ENCODE measurements at places on chromosomes 6 and 20.
A peak's percentile ranks its signal among the peaks of the same experiment; 100 is the strongest.

- no peak for DNase-seq
Observed at GRCh38 chr6:42404484-42404883, 47.2 kb downstream of the TRERF1 start.

DNA sequence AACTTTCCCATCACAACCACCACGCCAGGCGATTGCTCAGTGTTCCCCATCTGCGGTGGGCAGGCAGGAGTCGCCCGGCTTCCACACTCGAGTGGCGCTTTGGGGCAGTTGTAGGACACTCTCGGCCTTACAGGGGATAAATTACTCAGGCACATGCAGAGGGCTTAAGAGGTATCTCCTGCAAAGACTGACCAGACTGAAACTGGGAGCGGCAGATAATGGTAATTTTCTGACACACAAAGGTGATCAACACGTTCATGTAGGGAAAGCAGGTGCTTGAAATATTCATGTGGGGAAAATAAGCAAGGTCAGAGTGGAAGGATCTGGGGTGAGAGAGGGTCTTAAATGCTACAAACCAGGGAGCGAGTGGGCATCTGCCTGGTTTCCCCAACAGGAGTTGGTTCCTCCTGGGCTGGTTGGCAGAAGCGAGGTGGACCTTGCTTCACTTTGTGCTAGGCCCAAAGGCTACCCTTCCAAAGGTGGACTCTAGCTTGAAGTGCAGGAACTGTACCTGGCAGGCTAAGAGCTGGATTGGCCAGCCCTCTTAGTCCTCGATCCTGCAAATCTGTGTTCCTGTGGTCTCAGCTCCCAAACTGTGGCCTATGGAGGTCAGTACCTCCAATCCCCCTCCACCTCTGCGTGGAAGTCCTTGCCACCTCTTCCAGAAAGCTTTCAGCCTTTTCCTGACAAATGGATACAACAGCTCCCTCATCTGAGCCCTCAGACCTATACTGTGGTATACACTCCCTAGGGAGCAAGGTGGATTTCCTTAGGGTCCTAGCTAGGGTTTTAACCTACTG is 16.7 kb downstream of the PLAGL2 start:
- no peak for DNase-seq

DNA sequence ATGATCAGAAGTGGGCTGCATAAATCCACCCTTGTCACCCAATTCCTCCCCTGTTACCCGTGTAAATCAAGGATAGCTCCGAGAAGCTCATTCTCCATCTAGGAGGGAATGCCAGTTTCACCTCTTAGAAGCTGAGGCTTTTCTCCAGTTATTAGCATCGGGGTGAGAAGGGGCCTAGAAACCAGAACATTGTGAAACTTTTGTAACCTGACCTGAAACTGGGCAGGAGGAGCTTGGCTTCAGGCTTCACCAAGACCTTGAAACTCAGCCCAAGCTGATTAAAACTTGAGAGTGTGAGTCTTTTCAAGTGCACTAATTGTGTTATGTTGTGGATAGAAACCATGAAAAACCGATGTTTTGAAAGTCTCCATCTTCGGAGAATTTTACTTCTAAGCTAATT is 103.1 kb downstream of the BMP2 start:
- DNase-seq: no peak

DNA sequence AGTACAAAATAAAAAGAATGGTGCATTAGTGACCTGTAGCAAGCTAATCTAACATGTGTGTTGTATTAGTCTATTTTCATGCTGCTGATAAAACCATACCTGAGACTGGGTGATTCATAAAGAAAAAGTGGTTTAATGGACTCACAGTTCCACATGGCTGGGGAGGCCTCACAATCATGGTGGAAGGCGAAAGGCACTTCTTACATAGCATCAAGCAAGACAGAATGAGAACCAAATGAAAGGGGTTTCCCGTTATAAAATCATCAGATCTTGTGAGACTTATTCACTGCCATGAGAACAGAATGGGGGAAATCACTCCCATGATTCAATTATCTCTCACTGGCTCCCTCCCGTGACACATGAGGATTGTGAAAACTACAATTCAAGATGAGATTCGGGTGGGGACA is 45.4 kb upstream of the AIG1 start:
- DNase-seq: no peak

DNA sequence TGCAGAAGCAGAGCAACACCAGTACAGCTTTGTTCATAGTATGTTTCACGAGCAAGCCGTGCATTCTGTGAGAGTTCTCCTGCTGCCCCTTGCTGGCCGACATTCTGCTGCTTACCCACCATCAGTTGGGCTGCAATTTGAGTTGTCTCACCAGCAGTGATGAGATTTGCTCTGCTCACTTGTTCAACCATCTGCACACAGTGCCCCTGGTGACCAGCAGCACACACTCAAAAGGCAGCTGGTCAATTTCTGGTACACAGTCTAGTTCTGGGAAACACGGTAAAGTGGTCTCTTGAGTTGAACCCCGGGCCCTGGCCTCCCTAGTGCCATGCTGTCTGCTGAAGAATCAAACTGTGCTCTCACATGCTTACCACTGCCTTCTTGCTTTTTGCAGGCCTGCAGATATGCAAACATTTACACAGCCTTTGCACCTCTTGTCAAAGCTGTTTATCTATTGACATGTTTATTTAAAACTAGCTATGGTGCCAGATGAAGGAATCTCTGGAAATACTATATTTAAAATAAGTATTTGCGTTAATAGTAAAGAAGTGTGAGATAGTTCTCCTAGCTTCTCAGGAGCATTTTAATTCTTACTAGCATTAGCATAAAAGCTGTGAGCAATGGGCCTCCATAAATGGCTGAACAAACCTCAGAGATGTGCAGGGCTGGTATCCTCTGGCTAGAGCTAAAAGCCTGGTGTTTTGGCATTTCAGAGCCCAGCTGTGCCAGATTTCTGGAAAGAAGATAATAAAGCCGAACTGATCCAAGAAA is 234.3 kb downstream of the ARHGAP18 start:
- DNase-seq: no peak

DNA sequence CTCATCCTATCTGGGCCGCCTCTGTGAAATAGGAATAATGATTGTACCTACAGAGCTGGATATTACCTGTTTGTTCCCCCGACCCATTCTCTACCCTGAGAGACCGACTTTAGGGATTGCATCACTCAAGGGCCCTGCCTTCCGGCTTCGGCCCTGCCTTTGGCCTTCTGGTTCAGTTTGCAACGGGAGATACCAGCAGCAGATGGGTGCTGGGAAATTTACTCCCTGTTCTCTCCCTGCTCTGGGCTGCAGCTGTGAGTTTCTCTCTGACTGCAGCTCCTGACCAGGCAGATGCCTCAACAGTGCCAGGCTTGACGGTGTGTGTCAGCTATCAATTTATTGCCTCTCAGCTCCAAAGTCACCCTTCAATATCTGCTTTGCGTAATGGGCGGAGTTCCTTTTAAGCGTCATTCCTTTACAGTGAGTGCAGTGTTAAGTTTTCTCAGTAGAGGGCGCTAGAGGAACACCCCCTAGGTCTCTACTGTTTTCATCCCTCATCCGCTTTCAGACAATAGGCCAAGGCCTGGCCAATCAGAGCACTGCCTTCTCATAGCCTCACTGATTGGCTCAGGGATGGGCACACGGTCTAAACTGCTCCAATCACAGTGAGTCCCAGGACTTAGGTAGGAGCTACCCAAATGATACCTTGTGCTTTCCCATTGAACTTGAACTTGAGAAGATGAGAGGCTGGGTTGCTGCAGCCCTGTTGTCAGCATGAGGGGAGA is 30.0 kb downstream of the KCNG1 start:
- peak; percentile 51 for DNase-seq

DNA sequence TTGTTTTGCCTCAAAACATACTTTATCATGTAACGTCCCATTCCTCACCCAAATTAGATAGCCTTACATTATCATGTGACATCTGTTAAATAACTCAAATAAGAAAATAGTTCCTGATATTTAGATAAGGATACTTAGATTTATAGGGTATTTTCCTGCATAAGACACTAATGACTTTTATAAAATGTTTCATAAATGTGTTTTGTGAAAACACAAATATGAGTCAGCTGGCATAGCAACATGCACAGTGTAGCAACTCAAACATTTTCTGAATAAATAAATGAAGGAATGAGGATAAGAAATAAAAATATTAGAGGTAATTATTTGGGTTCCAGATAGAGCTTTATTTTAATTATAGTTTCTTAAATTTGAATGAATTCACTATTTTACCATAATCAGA is 460.4 kb upstream of the PLCB4 start:
- DNase-seq: no peak

DNA sequence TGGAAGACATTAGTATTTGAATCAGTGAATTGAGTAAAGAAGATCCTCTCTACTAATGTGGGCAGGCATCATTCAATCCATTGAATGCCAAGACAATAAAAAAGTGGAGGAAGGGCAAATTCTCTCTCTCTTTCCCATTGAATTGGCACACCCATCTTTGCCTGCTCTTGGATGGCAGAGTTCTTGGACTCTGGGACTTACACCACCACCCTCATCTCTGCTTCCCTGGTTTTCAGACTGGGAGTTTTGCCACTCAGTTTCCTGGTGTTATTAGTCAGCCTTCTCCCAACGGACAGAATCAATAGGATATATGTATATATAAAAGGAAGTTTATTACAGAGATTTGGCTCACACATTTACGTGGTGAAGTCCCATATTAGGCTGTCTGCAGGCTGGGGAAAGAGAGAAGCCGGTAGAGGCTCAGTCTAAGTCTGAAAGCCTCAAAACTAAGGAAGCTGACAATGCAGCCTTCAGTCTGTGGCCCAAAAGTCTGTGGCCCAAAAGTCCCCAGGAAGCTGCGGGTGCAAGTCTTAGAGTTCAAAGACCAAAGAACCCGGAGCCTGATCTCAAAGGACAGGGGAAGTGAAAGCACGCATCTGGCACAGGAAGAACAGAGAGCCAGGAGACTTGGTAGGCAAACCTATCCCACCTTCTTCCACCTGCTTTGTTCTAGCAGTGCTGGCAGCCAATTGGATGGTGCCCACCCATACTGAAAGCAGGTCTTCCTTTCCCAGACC is 64.4 kb downstream of the SMPDL3A start:
- DNase-seq: no peak

GRCh38 chr6:107709341-107709740 is 114.8 kb downstream of the SCML4 start:
- no peak for DNase-seq

DNA sequence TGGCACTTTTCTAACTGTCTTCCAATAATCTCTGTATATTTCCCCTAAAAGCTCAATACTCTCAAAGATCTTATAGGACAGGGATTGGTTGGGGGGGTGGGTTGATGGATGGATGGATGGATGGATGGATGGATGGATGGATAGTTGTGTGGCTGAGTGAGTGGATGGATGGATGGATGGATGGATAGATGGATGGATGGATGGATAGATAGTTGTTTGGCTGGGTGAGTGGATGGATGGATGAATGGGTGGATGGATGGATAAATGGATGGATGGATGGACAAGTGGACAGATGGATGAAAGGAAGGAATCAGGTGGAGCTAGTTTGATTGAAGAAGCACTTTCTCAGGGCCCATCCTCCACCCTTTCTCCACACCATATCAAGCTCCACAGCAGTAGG is 388.8 kb downstream of the CDC5L start:
- DNase-seq: no peak

GRCh38 chr6:79426625-79427278 is 110.5 kb downstream of the LCA5 start:
- no peak for DNase-seq

- no peak for DNase-seq
Observed at GRCh38 chr6:24440897-24441598, 38.3 kb downstream of the MRS2 start.

DNA sequence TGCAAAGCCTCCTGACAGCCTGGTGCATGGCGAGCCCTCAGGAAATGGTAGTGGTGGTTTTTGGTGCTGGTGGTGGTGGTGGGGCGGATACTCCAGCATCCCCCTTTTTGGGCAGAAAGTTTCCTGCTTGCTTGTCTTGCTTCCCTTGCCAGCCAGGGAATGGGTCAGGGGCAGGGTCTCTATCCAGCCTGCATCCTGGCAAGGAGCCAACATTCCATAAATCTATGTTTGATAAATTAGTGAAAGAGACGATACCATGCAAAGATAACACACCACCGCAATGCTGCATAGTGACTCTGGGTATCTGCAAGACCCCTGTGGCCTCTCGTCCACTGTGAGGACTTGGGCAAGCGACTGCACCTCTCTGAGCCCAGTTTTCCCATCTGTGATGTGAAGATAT is 246.2 kb downstream of the LRFN2 start:
- DNase-seq: no peak

GRCh38 chr6:24920136-24920535 is 15.6 kb downstream of the RIPOR2 start:
- no peak for DNase-seq

- peak; percentile 72 for DNase-seq
Observed at GRCh38 chr20:15339264-15339663, 1001.9 kb upstream of the FLRT3 start.

DNA sequence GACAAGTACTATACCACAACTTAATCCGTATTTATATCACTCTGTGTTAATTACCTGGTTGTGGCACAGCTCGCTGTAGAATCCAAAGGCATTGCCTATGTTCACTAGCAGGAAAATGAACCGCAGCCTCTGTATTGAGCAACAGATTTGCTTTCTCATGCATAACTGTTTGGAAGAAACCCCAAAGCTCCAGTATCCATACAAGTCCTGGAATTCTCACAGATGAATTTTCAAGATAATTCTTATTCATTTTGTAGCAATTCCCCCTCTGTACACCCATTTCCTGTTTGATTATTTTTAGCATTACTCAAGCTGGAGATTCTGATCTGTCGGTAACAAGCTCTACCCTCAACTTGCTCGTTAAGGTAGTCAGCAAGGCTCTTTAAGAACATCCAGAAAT is 63.5 kb downstream of the STMND1 start:
- DNase-seq: no peak

DNA sequence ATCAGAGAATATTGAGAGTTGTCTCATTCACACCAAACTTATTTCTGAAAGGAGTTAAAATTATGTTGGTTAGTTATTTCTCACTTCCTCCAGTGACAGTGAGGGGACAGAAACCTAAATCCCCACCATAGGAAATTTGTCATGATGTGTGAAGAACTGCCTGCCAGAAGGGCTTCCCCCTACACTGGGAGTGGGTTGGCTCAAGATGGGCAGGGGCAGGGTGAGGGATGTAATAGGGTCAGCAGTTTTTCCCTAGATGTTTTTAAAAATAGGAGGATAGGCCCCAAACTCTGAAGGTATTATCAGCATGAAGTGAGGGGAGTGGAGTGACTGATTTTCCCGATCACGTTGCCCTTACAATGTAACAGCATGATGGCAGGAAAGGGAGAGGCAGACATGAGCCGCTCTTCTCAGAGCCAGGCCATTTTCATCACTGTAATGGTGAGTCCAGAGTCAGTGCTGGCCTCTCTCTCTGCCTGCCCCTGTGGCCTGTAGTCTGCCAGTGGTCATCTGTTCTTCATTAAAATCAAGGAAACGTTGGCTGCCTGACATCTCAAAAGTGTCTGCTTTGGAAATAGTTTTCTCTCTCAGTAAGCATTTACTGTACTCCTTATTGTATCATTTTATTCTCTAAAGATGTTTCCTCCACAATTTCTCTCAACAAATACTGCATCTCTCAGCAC is 59.8 kb upstream of the SYNJ2 start:
- no peak for DNase-seq

- DNase-seq: no peak
Observed at GRCh38 chr20:35176132-35176531, 4.3 kb downstream of the PROCR start.

All from NCI-H2171 (cell line).